ENCODE measurements at places on chromosomes 4 and X.

GRCh38 chrX:152913910-152914309 lies 16.0 kb downstream of the ZNF185 start:
- no peak for DNase-seq

GRCh38 chr4:73589887-73590801 lies 30.1 kb downstream of the RASSF6 start:
- no peak for DNase-seq

DNA sequence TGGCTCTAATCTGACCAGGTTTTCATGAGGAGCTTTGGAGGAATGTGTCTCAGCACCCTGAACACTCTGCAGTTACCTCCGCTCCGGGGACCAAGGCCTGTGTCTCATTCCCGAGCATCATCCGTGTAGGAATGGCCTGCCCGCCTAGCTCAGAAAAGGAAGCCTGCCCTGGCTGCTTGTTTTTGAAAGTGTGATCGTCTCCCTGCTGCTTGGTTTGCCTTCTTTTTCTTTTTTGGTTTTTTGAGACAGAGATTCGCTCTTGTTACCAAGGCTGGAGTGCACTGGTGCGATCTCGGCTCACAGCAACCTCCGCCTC lies 73.3 kb downstream of the CRLF2 start:
- no peak for DNase-seq

- no peak for DNase-seq
These were observed 139.2 kb upstream of the CXCL13 start for GRCh38 chr4:77466430-77466829.

GRCh38 chrX:37993837-37994619 lies 12.3 kb upstream of the SYTL5 start:
- DNase-seq: no peak

DNA sequence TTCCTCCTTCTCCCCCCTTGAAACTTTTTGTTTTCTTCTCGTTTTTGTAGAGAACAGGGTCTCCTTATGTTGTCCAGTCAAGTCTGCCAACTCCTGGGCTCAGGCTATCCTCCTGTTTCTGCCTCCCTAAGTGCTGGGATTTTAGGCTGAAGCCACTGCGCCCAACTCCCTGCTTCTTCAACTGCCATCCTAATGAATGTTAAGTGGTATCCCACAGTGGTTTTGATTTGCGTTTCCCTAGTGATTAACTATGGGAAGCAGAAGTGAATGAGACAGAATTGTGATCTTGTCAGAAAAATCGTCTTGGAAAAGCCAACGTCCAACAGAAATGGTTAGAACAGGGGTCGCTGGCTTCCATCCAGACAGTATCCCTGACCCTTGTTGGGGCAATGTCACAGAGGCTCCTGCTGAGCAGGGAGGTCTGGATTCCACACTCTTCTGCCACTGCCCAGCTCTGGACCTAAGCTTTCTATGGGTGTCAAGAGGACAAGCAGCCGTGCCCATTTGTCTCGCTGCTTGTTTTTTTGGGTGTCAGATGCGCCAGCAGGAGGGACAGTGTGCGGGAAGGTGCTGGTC lies 869 bp upstream of the ADD1 start:
- DNase-seq: no peak
